ENCODE measurements at places on chromosomes 16 and 17.

DNA sequence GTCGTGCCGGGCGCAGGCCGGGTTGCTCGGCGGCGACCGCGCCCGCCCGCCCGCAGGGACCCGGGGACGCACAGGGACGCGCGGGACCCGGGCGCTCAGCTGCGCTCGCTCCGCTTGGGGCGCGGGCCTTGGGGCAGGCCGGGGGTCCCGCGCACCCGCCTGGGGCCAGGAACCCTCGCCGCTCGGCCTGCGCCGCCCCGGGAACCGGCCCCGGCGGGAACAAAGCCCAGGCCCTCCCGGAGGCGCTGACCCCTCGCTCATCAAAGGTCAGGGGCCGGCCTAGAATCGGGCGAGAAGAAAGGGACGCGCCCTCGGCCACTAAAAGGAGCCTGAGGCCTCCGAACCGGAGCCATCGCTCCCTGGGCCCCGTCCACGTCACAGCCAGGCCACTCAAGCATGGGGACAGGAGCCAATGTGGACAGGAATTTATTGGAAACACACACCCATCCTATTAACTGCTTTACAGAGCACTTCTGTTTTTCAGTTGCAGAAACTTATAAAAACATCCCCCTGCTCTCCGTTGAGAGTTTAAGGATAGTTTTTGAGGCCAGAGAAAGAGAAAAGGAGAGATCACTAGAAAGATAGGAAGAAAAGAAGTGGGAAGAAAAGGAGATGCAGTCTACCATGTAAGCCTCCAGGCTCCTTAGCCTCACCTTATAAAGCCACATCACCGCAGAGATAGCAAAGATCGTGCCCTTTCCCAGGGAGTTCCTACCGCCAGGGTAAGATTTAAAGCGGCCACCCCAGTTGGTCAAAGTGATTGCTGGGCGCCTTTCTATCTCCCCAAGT is 558 bp upstream of the ZFHX3 start:
- DNase-seq = no peak

DNA sequence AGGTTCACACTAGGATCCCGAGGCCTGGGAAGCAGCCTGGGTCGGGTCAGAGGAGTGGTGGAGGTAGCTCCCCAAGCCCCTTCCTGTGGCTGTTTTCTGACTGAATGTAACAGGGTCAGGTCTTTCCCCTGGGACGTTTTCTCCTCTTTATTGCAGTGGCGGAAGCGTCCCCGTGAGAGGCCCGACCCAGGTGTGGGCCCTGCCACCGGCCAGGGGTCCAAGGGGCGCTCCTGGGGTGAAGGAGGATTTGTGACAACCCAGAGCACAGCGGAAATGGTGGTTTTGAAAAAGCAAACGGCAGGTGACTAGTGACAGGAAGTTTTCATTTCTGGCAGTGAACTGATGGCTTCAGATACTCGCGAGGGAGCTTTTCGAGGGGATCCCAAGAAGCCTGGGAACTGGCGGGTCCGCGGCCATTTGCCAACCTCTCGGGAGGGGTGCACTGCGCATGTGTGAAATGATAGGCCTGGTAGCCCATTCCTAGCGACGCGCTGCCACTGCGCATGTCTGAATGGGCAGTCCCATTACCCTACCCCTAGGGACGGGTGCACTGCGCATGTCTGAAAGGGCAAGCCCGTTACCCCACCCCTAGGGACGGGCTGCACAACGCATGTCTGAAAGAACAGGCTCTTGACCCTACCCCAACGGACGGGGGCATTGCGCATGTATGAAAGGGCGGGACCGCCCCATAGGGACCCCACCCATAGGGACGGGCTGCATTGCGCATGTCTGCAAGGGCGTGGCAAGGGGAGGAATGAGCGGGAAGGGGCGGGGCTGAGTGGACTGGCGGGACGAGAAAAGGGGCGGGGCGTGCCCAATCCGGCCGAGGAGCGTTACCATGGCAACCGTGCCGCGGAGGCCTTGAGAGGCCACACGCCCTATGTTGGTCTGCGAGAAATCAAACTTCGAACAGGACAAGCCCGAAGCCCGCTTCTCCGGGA is 1747.9 kb downstream of the TP53TG3F start:
- DNase-seq = no peak

- DNase-seq = no peak
These were observed 62.5 kb downstream of the LITAF start for GRCh38 chr16:11524098-11524760.

DNA sequence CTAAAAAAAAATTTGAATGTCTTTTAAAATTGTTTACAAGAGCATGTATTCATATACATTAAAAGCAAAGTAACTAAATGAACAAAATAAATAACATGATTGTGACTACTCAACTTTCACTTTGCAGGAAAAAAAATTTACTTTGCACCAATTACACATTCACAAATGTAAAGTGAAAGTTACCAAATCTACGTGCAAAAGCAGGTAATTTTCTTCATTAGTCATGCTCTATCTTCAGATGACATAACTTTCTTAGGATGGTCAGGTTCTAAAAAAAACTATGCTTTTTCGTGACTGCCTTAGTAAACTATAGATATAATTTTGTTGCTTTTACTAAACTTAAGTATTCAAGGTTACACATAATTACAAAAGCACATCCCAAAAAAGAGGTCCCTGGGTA is 17.0 kb upstream of the ABCA10 start:
- DNase-seq = no peak

DNA sequence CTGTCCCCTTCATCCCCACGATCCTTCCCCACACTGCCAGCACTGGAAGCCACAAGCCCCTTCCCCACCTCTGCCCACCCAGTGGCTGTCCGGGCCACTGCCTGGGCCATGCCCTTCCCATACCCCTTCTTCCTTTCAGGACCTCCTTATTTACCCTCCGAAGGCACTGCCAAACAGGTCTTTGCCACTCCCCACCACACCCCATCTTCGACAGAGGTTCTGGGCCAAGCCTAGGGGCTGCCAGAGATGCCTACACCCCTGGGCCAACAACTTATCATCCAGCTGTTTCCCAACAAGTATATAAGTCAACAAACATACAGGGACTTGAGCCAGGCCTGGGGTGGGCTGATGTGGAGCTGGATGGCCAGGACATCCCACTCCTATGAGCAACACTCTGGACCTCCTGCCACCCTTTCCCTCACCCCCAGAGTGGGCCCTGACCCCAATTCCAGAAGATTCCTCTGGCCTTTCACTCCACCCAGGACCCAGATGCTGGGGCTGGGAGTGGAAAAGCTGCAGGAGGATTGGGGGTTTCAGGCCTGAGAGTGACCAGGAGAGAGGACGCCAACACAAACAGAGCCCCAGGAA is 1.5 kb upstream of the PPP1R1B start:
- no peak for DNase-seq

DNA sequence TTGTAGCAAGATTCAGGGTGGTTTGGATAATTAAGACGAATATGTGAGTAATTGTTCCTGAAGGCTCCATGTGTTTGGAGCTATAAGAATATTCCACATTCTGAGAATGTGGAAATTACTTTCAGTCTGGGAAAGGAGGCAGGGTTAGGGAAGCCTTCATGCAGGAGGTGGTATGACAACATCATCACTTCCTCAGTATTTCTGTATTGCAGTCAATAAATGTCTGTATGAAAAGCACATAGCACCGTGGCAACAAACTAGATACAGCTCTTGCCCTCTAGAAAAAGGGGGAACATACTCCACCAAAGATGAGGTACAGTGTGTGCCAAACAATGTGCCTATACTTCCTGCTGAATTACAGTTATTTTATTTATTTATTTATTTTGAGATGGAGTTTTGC is 26.1 kb upstream of the DHRS7B start:
- no peak for DNase-seq

GRCh38 chr17:17176341-17176740 is 29.8 kb downstream of the PLD6 start:
- no peak for DNase-seq

GRCh38 chr16:54489225-54490111 is 202.9 kb upstream of the IRX3 start:
- no peak for DNase-seq

GRCh38 chr16:70711211-70712031 is 25.6 kb upstream of the MTSS2 start:
- no peak for DNase-seq

DNA sequence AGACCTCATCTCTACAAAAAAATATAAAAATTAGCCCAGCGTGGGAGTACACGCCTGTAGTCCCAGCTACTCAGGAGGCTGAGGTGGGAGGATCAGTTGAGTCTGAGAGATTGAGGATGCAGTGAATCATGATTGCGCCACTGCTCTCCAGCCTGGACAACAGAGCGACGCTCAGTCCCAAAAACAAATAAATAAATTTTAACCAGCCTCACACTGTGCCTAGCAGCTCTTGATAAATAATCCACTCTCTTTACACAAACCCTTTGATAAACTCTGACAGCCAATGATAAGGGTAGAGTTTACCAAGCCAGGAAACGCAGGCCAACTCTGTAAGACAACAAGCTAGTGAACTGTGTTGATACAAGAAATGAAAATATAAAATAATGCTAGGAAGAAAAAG is 32.7 kb downstream of the LITAF start:
- no peak for DNase-seq
